Heart right ventricle (tissue), 16 donors: ENCODE measurements at places on chromosomes 7 and 10. TPM values are rescaled to one million over a fixed set of nuclear protein-coding genes. Genes with fewer than 3 reads are reported as not detected.

Gene KLF14
- 0.23 TPM for total RNA-seq

DNA sequence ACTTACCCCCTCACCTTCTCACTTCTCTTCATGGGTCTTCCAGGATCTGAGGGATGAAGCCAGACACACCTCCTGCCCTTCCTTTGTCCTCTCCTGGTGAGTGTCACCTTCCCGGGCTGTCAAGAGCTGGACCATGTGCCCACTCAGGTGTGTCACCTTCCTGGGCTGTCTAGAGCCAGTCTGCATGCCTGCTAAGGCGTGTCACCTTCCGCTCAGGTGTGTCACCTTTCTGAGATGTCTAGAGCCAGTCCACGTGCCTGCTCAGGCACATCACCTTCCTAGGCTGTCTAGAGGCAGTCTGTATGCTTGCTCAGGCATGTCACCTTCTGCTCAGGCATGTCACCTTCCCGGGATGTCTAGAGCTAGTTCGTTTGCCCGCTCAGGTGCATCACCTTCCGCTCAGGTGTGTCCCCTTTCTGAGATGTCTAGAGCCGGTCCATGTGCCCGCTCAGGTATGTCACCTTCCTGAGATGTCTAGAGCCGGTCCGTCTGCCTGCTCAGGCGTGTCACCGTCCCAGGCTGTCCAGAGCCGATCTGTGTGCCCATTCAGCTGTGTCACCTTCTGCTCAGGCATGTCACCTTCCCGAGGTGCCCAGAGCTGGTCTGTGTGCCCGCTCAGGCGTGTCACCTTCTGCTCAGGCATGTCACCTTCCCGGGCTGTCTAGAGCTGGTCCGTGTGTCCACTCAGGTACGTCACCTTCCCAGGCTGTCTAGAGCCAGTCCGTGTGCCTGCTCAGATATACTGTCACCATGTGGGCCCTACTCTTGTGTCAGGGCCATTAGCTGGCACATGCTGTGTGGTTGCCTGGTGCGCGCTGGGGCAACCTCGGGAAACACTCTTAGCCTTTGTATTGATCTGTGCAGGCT, 245.3 kb downstream of the EBF3 start:
- no peak for DNase-seq
- no peaks in the 10 kb centered on the region for H3K27me3 ChIP-seq
- no peak overlapping the region for H3K27ac ChIP-seq
- peaks cover 9% of the 10 kb centered on the region for H3K4me1 ChIP-seq

DNA sequence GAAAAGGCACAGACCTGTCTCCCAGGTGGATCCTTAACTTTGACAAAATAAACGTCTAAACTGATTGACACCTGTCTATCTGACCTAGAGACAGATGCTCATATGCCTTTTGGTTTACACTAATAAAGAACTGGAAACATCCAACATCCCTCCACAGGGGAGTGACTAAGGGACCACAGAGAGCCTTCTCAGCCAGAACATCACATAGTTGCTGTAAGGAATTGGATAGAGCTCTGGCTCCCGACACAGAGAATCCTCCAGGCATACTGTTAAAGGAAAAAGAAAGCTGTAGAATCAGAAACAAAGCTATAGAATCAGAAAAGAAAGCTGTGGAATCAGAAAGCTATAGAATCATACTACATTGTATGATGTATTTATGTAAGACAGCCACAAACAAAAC, 258.8 kb downstream of the STK31 start:
- H3K27ac ChIP-seq = no peak overlapping the region
- H3K4me3 ChIP-seq = no peak overlapping the region
- no peak for DNase-seq

DNA sequence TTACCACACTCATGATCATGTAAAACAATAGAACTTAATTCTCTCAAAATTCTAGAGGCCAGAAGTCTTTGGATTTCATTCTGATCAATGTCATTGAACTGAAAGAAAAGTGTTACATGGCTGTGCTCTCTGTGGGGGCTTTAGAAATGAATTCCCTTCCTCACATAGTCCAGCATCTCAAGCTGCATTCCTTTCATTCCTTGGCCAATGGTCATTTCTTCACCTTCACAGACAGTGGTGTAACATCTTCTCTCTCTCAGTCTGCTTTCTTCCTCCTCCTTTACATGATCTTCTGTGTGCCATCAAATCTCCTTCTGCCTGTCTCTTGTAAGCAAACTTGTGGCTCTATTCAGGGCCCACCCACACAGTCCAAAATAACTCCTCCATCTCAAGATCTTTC, 735.3 kb downstream of the SUGCT start:
- no peaks in the 10 kb centered on the region for H3K36me3 ChIP-seq
- H3K4me1 ChIP-seq = no peaks in the 10 kb centered on the region
- no peak for DNase-seq
- no peak overlapping the region for H3K4me3 ChIP-seq

Gene COL28A1
- total RNA-seq = 2.9 TPM

GRCh38 chr7:147251751-147252325, 1135.2 kb downstream of the CNTNAP2 start:
- no peaks in the 10 kb centered on the region for H3K4me1 ChIP-seq
- no peak overlapping the region for H3K4me3 ChIP-seq
- H3K36me3 ChIP-seq = no peaks in the 10 kb centered on the region
- no peak overlapping the region for H3K27ac ChIP-seq
- no peaks in the 10 kb centered on the region for H3K27me3 ChIP-seq

DNA sequence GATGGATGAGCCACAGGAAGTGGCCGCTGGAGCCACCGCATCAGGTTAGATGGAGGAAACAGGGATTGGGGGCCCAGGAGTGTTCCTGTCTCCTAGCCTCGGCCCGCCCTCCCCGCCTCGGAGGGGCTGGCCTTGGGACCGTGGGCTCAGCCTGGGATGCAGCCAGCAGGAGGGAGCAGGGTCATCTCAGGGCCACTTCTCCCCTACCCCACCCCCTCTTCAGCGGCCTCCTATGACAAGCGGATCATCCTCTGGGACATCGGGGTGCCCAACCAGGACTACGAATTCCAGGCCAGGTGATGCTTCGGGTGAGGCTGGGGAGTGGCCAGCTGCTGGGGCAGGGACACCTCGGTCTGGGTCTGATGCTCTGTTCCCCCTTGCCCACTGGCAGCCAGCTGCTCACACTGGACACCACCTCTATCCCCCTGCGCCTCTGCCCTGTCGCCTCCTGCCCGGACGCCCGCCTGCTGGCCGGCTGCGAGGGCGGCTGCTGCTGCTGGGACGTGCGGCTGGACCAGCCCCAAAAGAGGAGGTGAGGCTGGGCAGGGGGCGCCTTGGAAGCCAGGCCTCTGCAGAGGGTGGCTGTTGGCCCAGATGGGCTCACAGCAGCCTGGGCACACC, 4.7 kb downstream of the LRWD1 start:
- H3K27ac ChIP-seq = no peak overlapping the region
- no peaks in the 10 kb centered on the region for H3K36me3 ChIP-seq
- no peaks in the 10 kb centered on the region for H3K27me3 ChIP-seq
- peaks cover 4% of the 10 kb centered on the region for H3K4me1 ChIP-seq

GRCh38 chr10:80924063-80924952, 386.6 kb downstream of the SH2D4B start:
- H3K4me3 ChIP-seq = no peak overlapping the region
- DNase-seq = peak; percentile 51
- H3K27ac ChIP-seq = no peak overlapping the region
- H3K36me3 ChIP-seq = no peaks in the 10 kb centered on the region

DNA sequence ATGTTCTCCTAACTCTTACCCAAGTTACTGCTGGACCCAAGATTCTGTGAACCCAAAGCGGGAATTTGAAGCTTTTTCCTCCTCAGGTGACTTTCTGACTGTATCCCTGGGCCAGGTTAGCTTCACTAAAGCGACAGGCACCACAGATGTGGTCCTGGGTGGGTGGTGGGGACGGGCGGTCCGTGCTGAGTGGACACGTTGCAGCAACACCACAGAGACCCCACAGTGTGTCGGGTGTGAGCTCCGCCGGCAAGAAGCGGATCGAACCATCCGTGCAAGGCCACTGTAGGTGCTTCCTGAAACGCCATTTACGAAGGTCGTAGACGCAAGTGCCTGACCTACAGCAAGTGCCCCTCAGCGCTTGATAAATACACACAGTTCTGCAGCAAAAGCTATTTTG, 325.9 kb downstream of the ADARB2 start:
- no peak for DNase-seq
- H3K36me3 ChIP-seq = no peaks in the 10 kb centered on the region
- no peak overlapping the region for H3K4me3 ChIP-seq
- H3K4me1 ChIP-seq = no peaks in the 10 kb centered on the region
- no peak overlapping the region for H3K27ac ChIP-seq

GRCh38 chr7:129854401-129854800, 98.4 kb downstream of the UBE2H start:
- H3K4me1 ChIP-seq = peaks cover 4% of the 10 kb centered on the region
- peak overlapping the region; percentile 53 for H3K27ac ChIP-seq
- no peak overlapping the region for H3K4me3 ChIP-seq
- peaks cover 13% of the 10 kb centered on the region for H3K36me3 ChIP-seq

- DNase-seq = no peak
- no peaks in the 10 kb centered on the region for H3K36me3 ChIP-seq
- no peak overlapping the region for H3K4me3 ChIP-seq
- H3K27ac ChIP-seq = no peak overlapping the region
Measured at GRCh38 chr7:105298439-105298894, 90.3 kb downstream of the SRPK2 start.

DNA sequence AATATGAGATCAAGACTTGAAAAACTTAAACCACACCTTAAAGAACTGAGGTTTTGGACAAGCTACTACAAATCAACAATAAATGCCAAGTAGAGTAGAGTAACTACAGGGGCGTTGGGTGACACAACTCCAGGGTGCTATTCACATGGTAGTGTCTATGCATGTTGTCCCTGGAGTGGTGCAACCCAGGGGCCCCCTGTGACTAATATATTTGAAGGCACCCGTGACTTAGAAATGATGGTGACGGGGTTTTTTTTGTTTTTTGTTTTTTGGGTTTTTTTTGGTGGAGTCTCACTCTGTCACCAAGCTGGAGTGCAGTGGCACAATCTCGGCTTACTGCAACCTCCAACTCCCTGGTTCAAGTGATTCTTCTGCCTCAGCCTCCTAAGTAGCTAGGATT, 106.9 kb downstream of the FAM107B start:
- H3K27me3 ChIP-seq = no peaks in the 10 kb centered on the region
- no peaks in the 10 kb centered on the region for H3K36me3 ChIP-seq
- H3K4me1 ChIP-seq = no peaks in the 10 kb centered on the region
- no peak for DNase-seq
- H3K27ac ChIP-seq = no peak overlapping the region

- H3K36me3 ChIP-seq = no peaks in the 10 kb centered on the region
- no peaks in the 10 kb centered on the region for H3K4me1 ChIP-seq
- no peak overlapping the region for H3K27ac ChIP-seq
- no peak overlapping the region for H3K4me3 ChIP-seq
Measured at GRCh38 chr7:99863847-99864440, 12.9 kb downstream of the OR2AE1 start.

DNA sequence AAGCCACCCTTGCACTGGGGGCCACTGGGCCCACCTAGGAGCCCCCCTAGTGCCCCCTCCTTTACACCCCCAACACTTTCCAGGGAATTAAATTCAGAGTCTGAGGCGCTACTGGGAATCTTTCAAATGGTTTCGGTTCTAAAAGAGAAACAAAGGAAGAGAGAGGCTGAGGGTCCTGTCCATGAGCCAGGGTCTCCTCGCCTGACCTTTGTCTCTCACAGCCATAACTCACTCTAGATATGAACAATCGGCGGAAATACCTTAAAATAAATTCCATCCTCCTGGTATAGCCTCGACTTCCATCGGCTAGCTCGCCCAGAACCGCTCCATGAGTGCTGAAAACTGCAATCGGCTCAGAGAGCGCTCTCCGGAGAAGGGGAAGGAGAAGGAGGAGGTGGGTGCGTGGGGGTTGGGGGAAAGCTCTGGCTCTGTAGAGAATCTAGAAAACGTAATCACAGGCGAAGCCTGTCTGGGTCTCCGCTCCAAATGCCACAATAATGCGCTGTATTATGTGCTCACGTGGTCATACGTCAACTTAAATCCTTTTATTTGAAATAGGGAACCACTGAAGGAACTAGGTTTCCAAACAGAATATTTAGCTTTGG, 12.6 kb downstream of the HOXA4 start:
- H3K4me3 ChIP-seq = peak overlapping the region; percentile 22
- no peak for DNase-seq
- peaks cover 96% of the 10 kb centered on the region for H3K27me3 ChIP-seq
- no peak overlapping the region for H3K27ac ChIP-seq

DNA sequence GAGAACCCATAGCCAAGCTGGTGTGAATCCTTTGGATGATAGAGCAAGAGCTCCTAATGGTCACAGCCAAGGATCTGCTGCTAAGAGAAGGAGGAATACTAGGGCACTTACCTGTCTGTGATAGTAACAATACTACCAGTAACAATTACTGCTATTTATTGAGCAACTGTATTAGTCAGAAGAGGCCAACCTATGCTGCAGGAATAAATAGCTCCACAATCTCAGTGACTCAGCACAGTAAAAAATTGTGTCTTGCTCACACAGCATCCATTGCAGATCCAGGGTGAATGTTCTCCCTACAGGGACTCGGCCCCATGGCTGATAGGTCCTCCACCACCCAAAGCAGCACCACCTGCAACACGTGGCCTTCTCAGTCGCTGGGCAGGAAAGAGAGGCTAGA, 257.6 kb upstream of the ZMIZ1 start:
- DNase-seq = no peak
- no peak overlapping the region for H3K4me3 ChIP-seq
- H3K27me3 ChIP-seq = no peaks in the 10 kb centered on the region
- H3K36me3 ChIP-seq = no peaks in the 10 kb centered on the region
- no peak overlapping the region for H3K27ac ChIP-seq

Gene H2BK1
- not detected for total RNA-seq

DNA sequence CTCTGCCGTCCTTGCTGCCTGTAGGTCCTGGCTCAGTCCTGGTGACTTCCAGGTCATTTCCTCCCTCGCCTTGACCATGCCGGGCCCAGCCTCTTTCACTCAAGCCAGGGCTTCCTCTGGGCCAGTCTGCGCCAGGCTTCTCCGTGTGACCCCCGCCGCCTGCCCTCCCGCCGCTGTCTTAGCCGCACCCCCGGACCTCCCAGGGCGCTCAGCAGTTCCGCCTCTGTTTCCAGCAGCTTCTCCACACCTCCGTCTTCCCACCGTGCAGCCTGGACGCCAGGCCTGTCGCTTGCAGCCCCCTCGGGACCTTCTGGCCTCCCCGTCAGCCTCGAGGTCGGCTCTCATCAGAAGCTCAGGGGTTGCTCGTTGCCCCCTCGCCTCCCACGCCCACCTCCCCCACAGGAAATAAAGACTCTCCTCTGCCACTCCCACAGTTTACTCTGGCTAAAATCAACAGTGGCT, 123.0 kb upstream of the FZD8 start:
- no peak overlapping the region for H3K4me3 ChIP-seq
- H3K36me3 ChIP-seq = no peaks in the 10 kb centered on the region
- DNase-seq = peak; percentile 11
- H3K27ac ChIP-seq = no peak overlapping the region

- DNase-seq = peak; percentile 70
- H3K27me3 ChIP-seq = no peaks in the 10 kb centered on the region
- H3K4me1 ChIP-seq = peaks cover 10% of the 10 kb centered on the region
- H3K36me3 ChIP-seq = no peaks in the 10 kb centered on the region
Measured at GRCh38 chr10:124539935-124540641, 78.5 kb downstream of the LHPP start.

Gene ICA1
- 49.5 TPM for total RNA-seq
